ENCODE measurements at places on chromosomes 12 and 14.

DNA sequence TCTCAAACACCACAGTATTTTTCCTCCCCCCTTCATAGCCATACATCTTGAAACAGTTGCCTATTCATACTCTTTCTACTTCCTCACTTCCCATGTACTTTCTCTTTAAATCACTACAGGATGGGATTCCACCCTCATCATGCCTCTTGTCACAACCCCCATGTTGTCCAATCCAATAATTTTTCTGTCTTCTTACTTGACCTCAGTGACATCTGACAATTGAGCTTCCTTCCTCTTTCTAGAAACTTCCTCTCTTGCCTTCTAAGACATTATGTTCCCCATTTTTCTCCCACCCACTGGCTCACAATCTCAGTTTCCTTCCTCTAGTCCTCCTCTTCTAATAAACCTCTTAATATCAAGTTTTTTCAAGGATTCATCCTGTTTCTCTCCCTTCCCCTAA is 5.3 kb downstream of the C2CD5 start:
- no peak for DNase-seq

- no peak for DNase-seq
These were observed 90.9 kb downstream of the RIMBP2 start for GRCh38 chr12:130625201-130625600.

DNA sequence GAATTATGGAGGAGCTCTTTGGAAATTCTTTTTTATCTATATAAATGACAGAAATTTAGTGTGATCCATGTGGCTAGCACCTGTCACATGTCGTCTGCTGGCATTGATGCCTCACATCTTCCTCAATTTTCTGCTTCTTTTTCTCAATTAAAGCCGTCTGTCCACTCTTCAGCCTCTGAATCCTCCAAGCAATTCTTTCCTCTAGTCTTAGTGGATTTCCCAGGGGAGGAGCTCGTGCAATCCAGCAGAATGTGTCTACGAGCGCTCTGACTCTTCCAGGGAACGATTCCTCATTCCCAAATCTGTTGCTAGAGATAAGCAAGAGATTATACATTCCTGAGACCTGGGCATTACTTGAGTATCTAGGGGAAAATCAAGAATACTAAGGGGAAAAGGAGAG is 176.6 kb downstream of the EMP1 start:
- DNase-seq, result no peak

DNA sequence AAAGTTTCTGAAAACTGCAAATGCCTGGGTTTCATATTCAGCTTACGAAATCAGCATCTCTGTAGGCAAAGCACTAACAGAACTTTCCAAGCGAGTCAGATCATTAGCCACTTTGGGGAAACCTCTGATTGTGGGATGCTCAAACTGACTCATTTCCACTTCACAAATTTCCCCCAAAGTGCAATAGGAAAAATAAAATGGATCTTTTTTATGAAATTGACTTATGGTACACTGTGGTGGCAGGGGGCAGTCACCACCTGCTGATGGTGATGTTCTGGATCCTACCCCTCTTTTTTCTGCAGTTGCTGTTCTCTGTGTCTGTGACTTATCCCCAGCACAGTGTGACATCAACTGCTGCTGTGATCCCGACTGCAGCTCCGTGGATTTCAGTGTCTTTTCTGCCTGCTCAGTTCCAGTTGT is 5.6 kb downstream of the TCTN1 start:
- no peak for DNase-seq

GRCh38 chr12:88522961-88523360 is 57.3 kb downstream of the KITLG start:
- no peak for DNase-seq

GRCh38 chr12:113334786-113335539 is at the start of gene SLC8B1:
TSS of gene SLC8B1 (minus strand) at chr12:113335109. CDS start at chr12:113332878, 2,231 bp downstream.
- peak; percentile 91 for DNase-seq

DNA sequence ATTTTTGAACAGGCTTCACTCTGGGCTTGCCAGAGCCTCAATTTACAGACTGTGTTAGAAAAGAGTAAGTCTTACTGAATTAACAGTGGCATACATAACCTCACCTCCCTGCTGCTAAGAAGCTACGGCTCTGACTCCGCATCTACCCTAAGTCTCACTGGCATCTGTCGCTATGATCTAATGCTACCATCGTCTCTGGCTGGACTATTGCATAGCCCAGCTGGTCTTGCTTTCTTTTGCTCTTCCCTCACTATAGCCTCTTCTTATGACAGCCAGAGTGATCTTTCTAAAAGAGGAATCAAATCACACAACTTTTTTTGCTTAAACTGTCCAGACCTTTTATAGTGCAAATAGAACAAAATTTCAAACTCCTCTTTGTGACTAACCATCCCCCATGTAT is 81.1 kb downstream of the SLC24A4 start:
- DNase-seq, result no peak
